ENCODE measurements at places on chromosomes 7 and 10. TPM values are rescaled to one million over a fixed set of nuclear protein-coding genes. Genes with fewer than 3 reads are reported as not detected.

DNAH11 gene
- total RNA-seq: 8.3 TPM

TMEM270 gene
- not detected for total RNA-seq

HOXA7 gene
- total RNA-seq: not detected

INMT gene
- total RNA-seq: 0.23 TPM

WBP1L gene
- 36.7 TPM for total RNA-seq

CCL24 gene
- not detected for total RNA-seq

ALOX5 gene
- total RNA-seq: 3.2 TPM

CLDN12 gene
- 53.7 TPM for total RNA-seq

JCAD gene
- 27.7 TPM for total RNA-seq

ANKRD2 gene
- 0.46 TPM for total RNA-seq

ARHGEF35 gene
- total RNA-seq: 1.4 TPM

FANK1 gene
- total RNA-seq: 11.3 TPM

OR2A25 gene
- not detected for total RNA-seq

SPDYE5 gene
- total RNA-seq: not detected

DNAJC30 gene
- 3.5 TPM for total RNA-seq

PDE6C gene
- total RNA-seq: not detected

POLL gene
- 8.5 TPM for total RNA-seq

Measured in diencephalon (tissue), 1 donor.